ENCODE measurements at places on chromosomes 7 and 10.

GRCh38 chr7:125606671-125607070, 677.0 kb upstream of the POT1 start:
- DNase-seq = no peak

DNA sequence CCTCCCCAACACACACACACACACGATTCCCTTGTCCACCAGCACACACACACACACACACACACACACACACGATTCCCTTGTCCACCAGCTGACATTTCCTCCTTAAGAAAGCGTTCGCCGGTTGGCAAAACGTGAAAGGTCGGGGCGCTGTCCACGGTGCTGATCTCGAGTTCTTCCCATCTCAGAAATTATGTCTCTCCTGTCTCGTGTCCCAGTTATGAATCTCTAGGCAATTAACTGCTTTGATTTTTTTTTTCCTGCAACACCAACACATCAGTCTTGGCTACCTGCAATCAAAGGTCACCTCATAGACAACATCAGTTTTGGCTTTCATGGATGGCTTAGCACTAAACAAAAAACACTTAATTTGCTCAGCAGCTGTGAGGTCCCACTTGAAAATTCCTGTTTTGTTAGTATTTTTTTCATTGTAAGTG, 1.9 kb downstream of the INA start:
- DNase-seq = peak; percentile 52

DNA sequence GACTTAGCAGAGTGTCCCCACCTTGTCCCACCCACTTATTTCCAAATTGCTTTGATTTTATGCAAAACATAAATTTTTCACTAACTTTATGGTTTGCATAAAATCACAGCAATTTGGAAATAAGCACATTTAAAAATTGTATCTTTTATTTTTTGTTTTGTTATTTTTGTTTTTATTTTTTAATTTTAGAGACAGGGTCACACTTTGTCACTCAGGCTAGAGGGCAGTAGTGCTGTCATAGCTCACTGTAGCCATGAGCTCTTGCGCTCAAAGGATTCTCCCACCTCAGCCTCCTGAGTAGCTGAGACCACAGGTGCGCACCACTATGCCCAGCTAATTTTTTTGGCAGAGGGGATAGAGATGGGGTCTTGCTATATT, 43.2 kb downstream of the APBB1IP start:
- no peak for DNase-seq

DNA sequence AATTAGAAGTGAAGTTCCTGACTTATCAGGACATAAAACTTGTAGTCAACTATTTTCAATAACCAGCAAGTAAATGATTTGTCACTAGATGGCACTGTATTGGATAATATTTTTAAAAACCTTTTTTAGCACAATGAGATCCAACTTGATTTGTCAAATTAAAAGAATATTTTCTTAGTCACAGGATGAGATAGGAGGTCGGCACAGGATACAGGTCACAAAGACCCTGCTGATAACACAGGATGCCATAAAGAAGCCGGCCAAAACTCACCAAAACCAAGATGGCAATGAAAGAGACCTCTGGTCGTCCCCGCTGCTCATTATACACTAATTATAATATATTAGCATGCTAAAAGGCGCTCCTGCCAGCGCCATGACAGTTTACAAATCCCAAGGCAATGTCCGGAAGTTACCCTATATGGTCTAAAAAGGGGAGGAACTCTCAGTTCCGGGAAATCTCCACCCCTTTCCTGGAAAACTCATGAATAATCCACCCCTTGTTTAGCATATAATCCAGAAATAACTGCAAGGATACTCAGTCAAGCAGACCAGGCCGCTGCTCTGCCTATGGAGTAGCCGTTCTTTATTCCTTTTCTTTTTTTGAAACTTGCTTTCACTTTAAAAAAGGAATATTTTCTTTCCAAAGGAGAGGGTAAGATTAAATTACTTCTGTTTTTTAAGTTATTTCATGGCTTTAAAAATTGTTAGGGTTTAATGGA, 255.7 kb upstream of the MKLN1 start:
- DNase-seq = peak; percentile 80

DNA sequence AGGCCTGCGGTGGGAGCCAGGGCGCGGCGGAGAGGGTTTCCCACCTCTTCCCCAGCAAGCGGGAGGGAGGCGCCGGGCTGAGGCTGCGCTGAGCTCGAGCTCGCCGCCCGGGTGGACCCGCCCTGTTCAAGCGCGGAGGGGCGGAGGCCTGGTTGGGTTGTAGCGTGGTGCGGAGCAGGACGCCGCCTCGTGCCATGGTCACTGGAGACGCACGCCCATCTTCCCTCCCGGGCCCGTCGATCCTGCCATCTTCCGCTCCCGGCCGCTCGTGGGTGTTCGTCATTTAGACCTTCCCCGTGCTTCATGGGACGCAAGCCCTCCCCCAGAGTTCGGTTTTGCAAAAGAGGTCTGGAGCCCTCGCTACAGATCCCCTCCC, 9.3 kb upstream of the EN2 start:
- DNase-seq = no peak

DNA sequence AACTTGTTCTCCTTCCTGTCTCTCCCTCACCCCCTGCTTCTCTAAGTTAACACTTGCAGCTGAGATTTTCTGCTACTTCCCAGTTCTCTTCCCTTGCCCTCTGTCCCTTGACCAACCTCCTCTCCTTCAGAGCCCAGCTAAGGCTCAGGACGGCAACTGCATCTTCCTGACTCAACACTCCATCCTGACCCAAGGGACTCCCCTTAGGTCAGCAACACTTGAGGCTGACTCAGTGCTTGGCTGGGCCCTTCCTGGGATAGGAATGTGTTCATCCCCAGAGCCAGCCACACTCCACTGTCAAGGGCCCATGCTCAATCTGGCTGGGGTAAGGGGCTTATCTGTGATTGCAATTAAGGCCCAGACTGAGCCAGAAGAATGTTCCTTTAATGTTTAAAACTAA, 3.4 kb downstream of the CALHM2 start:
- peak; percentile 81 for DNase-seq

- no peak for DNase-seq
Measured at GRCh38 chr7:71026680-71027079, 105.3 kb upstream of the GALNT17 start.

DNA sequence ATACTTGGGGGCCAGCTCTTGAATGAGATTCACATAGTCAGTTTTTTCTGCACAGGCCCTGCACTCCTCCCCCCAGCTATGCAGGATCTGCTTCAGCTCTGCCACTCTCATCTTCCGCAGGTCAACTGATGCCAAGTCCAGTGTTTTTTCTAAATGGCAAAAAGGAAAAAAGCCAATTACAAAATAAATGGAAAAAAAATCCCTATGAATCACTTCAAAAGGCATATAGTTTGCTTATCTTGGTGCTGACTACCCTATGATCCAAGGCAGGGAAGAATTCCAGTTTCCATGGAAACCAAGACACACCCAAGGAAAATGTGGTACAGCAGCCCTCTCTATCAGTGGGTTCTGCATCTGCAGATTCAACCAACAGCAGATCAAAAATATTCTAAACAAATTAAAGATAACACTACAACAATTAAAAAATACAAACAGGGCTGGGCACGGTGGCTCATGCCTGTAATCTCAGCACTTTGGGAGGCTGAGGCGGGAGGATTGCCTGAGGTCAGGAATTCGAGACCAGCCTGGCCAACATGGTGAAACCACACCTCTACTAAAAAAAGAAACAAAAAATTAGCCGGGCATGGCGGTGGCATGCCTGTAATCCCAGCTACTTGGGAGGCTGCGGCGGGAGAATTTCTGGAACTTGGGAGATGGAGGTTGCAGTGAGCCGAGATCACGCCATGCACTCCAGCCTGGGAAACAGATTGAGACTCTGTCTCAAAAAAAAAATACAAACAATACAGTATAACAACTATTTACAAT, 17.6 kb downstream of the CDNF start:
- DNase-seq = peak; percentile 94

DNA sequence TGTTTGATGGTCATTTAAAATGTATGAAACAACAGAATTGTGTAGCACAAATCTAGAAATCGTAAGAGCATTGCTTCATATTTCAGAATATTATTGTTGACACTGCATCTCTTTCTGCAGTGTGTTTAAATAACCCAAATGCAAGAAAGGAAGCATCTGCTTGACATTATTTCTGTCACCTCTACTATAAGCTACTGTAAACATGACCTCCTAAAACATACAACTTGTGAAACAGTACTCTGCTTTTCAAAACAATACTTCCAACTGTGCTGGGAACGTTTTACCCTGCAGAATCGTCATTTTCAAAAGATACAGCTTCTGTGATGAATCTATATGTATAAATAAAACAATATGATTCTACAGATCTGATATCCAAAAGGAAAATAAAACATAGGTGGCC, 82.0 kb downstream of the RNF133 start:
- DNase-seq = no peak

DNA sequence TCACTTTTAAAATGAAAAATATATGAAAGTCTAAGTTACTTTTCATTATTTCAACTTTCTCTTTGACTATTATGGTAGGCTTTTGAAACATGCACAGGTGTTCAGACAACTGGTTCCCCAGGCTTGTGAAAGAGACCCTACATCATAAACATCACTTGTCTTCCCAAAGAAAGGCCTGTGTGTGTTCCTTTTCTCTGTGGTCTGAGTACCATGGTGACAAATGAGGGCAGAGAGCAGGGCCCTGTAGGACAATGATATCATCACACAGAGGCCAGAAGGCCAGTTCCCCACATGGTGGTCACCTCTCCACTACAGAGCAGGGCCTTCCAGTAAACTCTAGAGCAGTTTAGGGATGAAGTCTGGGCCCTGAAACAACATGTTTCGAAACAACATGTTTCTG, 288.8 kb downstream of the USP6NL start:
- DNase-seq = no peak

GRCh38 chr7:144386741-144387140, 16.8 kb downstream of the NOBOX start:
- DNase-seq = peak; percentile 87

DNA sequence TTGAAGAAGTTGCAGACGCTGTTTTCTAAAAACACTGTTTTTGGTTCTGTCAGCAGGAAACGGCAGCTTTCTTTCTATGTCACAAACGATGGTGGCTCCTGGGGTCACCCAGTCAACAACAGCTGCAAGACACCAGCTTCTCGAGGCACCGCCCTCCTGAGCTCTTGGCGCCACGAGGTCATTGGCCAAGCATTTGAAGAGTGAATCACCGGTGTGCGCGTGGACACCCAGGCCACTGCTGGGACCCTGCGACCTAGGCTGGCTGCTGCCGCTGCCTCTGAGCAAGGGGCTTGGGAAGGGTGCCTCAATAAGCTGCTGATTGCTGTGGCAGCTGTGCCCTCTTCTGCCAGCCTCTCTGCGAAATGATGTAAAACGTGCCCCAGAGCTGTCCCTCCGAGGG, 22.5 kb upstream of the VIPR2 start:
- no peak for DNase-seq

GRCh38 chr10:64103750-64104470, 582.7 kb downstream of the REEP3 start:
- no peak for DNase-seq

GRCh38 chr7:28761505-28761904, 196.6 kb downstream of the TRIL start:
- no peak for DNase-seq

DNA sequence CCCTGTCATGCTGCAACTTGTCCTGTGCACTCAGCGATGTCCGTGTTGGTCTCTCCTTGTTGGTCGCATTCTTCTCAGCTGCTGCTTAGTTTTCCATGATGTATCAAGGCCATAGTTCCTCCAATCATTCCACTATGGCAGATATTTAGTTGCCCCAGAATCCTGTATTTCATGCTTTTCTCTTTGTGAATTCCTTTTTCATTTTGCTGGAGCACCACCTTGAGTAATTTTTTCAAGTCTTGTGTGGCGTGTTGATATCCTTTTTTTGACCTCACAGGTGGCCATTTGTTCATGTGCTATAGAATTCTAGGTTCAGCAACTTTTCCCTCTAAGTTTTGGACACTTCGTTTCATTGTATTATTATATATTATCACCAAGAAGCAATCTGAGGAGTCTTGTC, 42.7 kb upstream of the MNX1 start:
- no peak for DNase-seq

GRCh38 chr7:138980563-138981291, 462 bp downstream of the KIAA1549 start:
- DNase-seq = no peak

DNA sequence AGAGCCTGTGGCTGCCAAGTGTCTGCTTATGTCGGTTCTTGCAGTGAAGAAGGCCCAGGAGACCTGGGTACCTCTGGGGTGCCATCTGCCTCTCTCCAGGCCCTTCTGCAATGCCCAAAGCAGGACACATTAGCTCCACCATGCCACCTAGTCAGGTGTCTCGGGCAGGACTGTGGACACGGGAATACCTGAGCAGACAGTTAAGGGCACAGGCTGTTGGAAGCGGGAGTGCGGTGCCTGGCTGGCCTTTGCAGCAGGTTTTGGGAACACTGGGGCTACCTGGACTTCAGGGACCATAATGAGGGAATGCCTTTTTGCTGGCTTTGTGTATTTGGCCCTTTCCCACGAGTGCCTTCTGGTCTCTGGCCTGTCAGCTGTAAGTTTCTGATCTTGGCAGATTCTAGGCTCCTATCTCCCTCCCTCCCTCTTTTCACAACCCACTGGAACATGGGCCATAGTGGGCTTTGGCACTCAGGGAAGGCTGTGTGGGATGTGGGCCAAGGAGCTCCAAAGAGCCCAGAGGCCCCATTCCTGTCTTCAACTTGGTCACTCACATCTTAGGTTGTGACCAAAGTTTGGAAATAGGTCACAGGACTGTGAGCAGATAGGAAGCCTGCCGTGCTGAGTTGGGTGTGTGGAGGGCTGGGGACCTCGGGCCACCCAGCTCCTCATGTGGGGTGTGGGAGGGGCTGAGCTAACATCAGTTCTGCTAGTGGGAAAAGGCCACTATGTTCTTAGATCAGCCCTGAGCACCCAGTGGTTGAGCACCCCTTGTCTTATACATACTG, 41.5 kb upstream of the CXCL12 start:
- no peak for DNase-seq

- DNase-seq = no peak
Measured at GRCh38 chr7:15752377-15752776, 65.9 kb upstream of the MEOX2 start.

GRCh38 chr10:113360870-113361269, 192.0 kb upstream of the HABP2 start:
- no peak for DNase-seq

- no peak for DNase-seq
Measured at GRCh38 chr7:83629117-83629880, 19.6 kb downstream of the SEMA3E start.

DNA sequence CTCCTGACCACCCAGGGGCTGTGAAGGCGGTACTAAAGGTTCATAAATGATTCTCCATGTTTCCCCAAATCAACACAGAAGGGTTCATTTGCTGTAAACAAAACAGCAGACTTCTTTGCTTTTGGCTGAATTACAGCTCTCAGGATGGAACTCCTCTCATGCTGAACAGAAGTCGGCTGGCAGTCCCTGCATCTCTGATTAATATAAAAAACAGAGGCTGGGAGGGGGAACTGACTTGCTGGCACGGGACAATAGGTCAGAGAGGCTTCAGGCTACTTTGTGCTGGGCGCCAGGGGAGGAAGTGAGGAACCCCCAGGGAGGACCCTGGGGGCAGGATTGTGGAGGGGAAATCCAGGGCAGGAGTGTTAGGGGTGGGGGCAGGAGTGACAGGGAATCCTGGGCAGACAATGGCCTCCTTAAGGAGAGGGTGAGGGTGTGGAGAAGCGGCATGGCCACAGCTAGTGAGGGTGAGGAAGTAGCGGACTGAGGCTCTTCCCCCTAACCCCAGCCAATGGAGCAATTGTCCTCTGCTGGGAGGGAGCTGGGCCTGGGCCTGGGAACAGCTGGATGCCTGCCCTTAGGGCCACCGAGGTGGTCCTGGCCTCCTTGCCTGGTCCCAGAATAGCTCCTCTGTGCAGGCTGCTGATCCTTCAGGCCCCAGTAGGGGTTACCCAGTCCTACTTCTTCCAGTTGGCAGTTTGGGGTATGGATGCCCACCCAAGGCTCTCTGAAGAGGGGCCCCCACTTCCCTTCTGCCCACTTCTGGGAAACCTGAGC, 9.2 kb upstream of the SFRP5 start:
- no peak for DNase-seq

Data from amniotic epithelial cell (primary cell).